Fibroblast of skin of left biceps (primary cell): ENCODE measurements at places on chromosomes 4 and X.
A peak's percentile ranks its signal among the peaks of the same experiment; 100 is the strongest.

DNA sequence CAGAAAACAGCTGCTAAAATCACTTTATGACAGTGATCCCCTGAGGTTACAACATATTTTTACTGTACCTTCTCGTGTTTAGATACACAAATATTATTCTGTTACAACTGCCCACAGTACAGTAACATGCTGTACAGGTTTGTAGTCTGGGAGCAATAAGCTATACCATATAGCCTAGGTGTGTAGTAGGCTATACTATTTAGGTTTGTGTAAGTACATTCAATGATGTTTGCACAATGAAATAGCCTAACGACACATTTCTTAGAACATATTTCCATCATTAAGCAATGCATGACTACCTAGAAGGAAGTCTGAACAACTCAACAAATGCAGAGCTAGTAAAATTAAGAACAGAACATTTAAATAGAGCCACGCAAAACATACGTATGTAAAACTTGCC lies 112.7 kb downstream of the ZAR1 start:
- DNase-seq = no peak

GRCh38 chr4:36174570-36174969 lies 69.7 kb downstream of the ARAP2 start:
- DNase-seq = no peak

GRCh38 chr4:81490403-81491160 lies 18.9 kb upstream of the RASGEF1B start:
- DNase-seq = no peak

- no peak for DNase-seq
These were observed 3.8 kb downstream of the MBTPS2 start for GRCh38 chrX:21843179-21843578.

DNA sequence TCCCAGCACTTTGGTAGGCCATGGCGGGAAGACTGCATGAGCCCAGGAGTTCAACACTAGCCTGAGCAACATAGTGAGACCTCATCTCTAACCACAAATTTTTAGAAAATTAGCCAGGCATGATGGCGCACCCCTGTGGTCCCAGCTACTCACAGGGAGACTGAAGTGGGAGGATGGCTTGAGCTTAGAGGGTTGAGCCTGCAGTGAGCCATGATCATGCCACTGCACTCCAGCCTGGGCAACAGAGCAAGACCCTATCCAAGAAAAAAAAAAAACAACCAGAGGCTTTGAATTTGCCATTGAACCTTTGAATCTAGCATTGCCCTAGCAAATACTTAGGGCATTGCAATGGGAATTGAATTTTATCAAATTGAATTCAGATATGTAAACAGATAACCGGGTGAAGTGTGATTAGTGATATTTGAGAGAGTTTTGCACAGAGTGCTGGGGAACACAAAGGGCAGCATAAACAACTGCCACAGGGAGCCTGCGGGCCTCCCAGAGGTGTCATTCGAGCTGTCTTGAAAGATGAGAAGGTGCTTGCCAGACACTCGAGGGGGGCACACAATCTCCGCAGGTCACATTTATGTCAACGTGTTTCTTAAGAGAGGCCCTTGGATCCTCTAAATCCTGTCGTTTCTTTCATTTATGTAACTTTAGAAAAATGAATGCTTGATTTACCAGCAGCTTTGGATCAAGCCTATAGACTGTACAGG lies 200.3 kb downstream of the AASDH start:
- no peak for DNase-seq

DNA sequence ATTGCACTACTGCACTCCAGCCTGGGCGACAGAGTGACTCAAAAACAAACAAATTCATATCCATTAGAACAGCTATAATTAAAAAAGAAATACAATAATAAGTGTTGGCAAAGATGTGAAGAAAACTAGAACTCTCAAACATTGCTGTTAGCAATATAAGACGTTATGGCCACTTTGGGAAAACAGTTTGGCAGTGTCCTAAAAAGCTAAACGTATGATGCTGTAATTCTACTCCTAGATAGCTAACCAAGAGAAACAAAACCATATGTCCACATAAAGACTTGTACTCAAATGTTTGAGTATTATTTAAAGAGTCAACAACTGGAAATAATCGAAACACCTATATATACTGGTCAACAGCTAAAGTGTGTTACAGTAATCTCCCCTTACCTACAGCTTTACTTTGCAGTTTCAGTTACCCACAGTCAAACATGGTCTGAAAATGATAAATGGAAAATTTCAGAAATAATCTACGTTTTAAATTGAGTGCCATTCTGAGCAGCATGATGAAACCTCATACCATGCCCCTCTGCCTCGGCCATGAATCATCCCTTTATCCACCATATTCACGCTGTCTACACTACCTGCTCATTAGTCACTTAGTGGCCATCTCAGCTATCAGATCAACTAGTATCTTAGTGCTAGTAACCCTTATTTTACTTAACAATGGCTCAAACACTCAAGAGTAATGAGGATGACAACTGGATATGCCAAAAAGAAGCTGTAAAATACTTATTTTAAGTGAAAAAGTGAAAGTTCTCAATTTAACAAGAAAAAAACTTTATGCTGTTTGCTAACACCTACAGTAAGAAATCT lies 4.9 kb downstream of the ELF2 start:
- no peak for DNase-seq

GRCh38 chrX:119728487-119728886 lies 29.9 kb upstream of the SOWAHD start:
- DNase-seq = no peak

GRCh38 chr4:15400981-15401671 lies 26.7 kb upstream of the C1QTNF7 start:
- DNase-seq = peak; percentile 76

GRCh38 chrX:118734909-118735308 lies 7.5 kb downstream of the IL13RA1 start:
- no peak for DNase-seq
